ENCODE measurements at places on chromosomes 3 and 15. TPM values are rescaled to one million over a fixed set of nuclear protein-coding genes. Genes with fewer than 3 reads are reported as not detected.

Gene POMGNT2
- total RNA-seq, result 8.7 TPM

Gene POLQ
- total RNA-seq, result 35.6 TPM

Gene FANCD2
- total RNA-seq, result 71.5 TPM

Gene RTP4
- 14.8 TPM for total RNA-seq

Data from activated CD8-positive, alpha-beta T cell treated with anti-CD3 and anti-CD28 coated beads, Interleukin-2, amount 10 ng/mL, durations not matched to agents 7 days and 5 days (primary cell).